SW 1271 (cell line): ENCODE measurements at places on chromosomes 13 and 19.

- DNase-seq = peak; percentile 38
Observed at GRCh38 chr13:44365008-44365407, 8.6 kb upstream of the SERP2 start.

GRCh38 chr13:98482476-98483444 is 94.1 kb downstream of the STK24 start:
- DNase-seq = no peak

GRCh38 chr19:36169084-36169760 is 17.0 kb upstream of the COX7A1 start:
- no peak for DNase-seq

DNA sequence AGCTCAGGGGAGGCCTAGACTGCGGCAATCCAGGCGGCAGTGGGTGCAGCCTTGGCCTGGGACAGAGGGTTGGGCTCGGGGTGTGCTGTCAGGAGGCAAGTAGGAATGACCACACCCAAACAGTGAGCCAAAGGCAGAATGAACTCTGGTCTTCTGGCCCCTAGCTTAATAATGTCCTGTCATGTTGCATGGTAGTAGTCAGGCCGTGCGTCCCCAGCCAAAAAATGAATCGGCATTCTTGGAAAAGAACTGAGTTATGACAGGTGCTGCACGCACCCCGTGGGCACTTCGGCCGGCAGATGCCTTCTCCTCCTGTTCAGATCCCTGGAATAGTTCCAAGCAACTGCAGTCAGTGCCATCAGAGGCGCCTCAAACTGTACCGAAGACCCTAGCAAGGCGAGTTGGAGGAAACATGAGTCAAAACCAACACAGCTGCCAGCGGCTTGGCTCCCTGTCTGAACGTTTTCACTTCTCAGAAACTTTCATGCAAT is 55.9 kb downstream of the ATP7B start:
- no peak for DNase-seq

DNA sequence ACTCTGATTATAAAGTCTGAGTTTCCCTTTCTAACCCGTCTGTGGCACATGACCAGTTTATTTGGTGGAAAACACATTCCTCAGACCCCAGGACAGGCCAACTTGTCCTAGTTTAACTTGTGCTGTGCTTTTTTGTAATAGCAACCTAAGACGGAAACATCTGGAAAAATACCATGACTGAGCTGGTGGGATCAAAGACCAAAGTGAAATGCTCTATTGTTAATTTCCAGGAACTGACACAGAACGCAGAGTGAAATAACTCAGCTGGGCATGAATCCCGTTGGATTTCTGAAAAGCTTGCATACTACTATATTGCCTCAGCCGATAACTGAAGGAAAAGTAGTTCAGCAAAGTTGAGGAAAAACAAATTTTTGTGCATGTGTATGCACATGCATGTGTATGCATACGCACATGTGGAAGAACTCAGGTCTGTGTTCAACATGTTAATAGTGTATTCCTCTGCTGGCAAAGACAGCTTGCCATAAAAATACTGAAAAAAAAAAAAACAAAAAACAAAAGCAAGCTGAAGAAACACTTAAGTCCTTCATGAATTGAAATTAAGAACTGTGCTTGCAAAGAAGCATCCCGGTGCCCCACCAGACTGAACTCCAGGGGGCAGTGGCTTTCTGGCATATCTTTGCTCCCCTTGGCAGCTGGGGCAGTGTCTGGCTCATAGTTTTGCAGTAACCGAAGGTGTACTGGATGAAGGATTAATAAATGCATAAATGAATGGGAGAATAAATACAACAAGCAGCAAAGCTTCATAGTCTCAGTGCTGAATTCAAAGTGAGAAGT is 187.8 kb downstream of the LHFPL6 start:
- DNase-seq = no peak

DNA sequence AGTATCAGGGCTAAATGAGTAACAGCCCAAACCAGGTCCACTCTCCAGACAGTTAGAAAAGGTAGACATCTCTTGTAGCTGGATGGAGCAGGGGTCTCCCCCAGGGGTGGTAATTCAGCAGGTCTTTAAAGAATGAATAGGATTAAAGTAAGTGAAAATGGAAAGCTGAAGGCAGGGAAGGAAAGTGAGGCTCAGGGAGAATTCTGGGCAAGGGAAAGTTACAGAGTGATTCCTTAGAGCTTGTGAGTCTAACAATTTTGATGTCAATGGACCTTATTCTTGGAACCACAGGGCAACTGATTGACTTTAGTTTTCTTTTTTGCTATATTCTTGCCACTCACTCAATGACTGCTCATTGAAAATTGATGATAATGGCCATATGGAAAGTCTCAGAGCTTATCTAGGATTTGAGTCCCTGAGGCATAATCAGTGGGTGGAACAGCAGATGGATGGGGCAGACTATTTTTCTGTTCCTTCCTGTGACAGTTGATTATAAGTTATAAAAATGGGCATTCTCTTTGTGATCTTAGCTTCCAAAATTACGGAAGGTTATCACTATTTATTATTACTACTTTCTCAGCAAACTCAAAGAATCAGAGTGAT is 76.9 kb downstream of the LRCH1 start:
- DNase-seq = no peak

GRCh38 chr13:99484473-99484872 is 16.8 kb upstream of the TM9SF2 start:
- DNase-seq = no peak

GRCh38 chr19:57978586-57979289 is 4.4 kb upstream of the C19orf18 start:
- DNase-seq = no peak

GRCh38 chr13:46527237-46527636 is 25.7 kb upstream of the LRCH1 start:
- DNase-seq = no peak

GRCh38 chr19:17304386-17305215 is 1.1 kb upstream of the MRPL34 start:
- no peak for DNase-seq

DNA sequence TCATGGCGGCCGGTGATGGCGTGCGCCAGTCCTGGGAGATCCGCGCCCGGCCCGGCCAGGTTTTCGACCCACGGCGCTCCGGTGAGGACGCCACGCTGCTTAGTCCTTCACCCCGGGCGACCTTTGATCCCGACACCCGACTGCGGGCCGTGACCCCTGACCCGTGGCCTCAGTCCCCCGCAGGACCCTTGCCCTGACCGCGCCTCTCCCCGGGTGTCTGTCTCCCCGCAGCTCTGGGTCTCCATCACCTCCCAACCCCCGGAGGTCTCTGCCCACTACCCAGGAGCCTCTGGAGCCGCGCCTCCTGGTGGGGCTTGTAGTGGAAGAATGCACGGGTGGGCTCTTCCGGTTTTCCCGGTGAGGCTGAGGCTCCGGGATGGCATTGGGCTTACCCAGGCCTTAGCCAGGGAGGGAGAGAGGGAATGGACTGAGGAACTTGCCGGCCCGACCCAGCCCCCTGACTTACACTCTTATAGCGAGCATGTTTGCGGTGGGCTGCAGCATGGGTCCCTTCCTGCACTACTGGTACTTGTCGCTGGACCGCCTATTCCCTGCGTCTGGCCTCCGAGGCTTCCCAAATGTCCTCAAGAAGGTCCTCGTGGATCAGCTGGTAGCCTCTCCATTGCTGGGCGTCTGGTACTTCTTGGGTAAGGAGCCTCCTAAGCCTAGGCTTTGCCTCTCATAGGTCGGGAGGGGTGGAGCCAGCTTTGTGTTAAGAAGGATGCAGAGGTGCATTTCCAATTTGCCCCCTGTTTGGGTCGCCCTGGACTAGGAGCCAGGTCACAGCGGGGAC is 566 bp downstream of the MPV17L2 start:
- DNase-seq = no peak

DNA sequence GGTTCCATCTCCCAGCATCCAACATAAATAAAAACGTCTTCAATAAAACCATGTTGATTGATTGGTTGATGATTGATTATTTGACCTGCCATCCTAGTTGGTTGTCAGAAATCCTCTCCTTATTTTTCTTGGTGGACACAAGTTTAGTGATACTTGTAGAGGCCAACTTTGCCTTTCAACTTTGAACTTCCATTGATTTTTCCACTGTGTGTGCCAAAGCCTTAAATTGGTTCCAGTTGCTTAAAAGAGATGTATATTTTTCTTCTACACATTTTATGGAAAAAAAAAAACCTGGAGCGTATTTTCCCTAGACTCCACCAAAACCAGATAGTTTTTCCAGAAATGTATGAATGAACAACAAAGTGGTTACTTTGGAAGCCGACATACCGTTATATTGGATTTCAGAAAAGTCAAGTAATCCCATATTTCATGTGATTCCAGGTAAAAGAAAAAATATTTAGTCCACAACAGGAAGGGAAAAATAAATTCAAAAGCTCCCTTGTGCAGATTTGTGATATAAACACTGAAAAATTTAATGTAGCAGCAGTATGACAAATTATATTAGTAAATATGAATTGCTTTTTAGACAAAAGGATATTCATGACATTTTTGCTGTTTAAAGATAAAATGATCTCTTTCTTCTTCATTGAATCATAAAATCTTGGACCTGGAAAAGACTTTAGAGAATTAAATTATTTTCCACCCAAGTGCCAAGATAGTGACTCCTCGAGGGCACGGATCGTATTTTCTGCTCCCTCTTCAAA is 85.2 kb downstream of the MBNL2 start:
- DNase-seq = no peak

- no peak for DNase-seq
Observed at GRCh38 chr13:71597150-71597549, 269.9 kb downstream of the DACH1 start.

DNA sequence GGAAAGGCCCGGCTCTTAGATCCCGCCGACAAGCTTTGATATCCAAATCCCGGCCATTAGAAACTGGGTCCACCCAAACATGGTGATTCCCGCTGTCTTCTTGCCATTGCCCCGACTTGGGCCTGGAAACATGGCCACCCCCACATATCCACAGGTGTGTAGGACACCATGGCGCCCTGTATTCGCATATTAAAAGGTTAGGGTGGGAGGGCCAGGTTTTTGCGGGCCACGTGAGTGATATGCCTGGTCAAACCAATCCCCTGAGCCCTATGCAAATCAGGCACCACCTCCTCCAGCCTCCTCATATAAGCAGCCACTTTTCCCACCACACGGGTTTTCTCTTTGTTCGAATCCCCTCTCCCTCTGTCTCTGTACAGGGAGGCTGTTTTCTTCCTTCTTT is 766.4 kb downstream of the UQCRFS1 start:
- no peak for DNase-seq

DNA sequence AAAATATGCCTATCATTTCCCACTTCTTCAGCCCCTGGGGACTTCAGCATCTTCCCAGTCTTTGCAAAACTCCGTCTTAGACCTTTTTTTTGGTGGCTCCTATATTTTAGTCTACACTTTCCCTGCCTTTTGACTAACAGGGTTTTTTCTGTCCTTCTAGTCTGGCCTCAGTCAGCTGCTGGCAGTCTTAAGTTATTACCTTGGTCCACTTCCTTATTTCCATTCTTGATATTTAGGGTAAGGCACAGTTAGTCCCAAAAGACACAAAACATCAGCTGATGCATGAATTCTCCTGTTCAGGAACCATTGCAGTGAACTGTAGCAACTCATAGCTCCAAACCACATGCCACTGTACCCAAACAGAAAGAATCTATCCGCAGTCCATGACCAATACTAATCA is 234.6 kb upstream of the RFC3 start:
- no peak for DNase-seq

GRCh38 chr13:25493931-25494640 is 122.3 kb downstream of the ATP8A2 start:
- no peak for DNase-seq

GRCh38 chr13:45953082-45953481 is 99.5 kb downstream of the ZC3H13 start:
- no peak for DNase-seq

DNA sequence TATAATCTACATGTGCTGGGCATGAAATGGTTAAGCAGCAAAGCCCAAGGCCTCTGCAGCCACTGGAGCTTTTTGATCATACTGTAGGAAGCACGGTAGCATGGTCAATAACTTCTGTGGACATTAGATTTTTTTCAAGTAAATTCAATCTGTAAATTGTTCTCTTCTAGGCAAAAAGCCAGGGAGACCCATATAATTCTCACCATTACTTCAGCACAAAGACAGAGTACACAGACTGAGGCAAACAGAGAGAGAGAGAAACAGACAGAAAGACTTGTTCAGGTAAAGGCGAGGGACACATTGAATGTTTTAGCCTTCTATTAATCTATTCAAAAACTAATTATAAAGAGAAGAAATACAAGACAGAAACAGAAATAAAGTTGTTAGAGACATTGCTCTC is 349.4 kb downstream of the RFC3 start:
- DNase-seq = no peak

GRCh38 chr13:74073274-74073673 is 60.9 kb downstream of the KLF12 start:
- DNase-seq = no peak

DNA sequence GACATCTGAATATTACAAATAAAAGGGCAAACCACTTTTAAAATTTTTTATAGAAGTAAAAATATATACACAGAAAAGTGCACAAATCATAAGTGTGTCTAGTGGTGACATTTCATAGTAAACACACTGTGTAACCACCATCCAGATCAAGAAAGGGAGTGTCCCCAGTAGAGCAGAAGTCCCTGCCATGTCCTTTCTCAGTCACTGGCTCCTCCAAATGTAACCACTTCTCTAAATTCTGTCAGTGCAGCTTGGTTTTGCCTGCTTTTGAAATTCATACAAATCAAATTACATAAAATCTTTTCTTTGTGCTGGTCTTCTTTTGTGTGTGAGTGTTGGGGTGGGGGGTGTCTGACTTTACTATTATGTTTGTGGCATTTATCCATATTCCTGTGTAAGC is 116.5 kb downstream of the RBM26 start:
- DNase-seq = no peak

- no peak for DNase-seq
Observed at GRCh38 chr13:40819797-40820315, 30.4 kb downstream of the SLC25A15 start.

DNA sequence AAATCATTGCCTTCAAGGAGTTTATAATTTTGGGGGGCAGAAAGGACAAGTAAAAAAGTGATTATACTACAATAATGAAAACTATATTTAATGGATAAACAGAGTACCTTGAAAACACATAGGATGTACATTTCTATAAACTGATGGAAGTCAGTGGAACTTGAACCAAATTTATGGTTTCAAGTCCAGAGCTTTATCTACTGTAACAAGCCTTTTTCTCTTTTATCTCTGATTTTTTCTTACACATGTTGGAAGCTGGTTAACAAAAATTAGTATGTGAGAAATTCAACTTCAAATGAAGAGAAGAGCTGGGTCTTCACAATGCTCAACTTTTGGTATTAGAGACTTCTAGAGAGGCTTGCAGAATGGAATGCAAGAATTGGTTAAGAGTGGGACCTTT is 393.6 kb downstream of the LMO7 start:
- no peak for DNase-seq

GRCh38 chr19:42121656-42122069 is 10.6 kb downstream of the POU2F2 start:
- peak; percentile 85 for DNase-seq
